ENCODE measurements at places on chromosomes 2 and 18.
A peak's percentile ranks its signal among the peaks of the same experiment; 100 is the strongest.

GRCh38 chr2:231373184-231373583, 22.3 kb upstream of the B3GNT7 start:
- no peaks in the 10 kb centered on the region for H3K27me3 ChIP-seq
- peaks cover 10% of the 10 kb centered on the region for H3K4me1 ChIP-seq
- no peak for DNase-seq
- H3K27ac ChIP-seq = no peak overlapping the region

DNA sequence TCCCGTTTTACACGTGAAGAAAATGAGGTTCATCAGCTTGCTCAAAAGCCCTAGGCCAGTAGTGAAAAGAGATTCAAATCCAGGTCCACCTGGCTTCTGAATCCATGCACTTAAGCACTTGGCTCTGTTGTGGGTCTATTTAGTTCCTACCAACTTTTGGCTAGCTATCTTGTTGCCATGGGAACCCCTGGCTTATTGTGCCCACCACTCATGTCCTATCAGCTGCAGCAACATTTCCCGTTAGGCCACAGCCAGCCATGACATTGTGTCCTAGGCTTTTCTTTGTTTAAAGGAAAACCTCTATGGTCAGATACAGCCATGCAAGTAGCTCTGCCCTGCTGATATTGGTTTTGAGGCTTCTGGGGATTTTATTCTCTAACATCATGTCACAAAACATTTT, 49.8 kb downstream of the PLEK start:
- no peaks in the 10 kb centered on the region for H3K36me3 ChIP-seq
- no peaks in the 10 kb centered on the region for H3K27me3 ChIP-seq
- no peak for DNase-seq
- no peak overlapping the region for H3K4me3 ChIP-seq
- H3K27ac ChIP-seq = no peak overlapping the region

DNA sequence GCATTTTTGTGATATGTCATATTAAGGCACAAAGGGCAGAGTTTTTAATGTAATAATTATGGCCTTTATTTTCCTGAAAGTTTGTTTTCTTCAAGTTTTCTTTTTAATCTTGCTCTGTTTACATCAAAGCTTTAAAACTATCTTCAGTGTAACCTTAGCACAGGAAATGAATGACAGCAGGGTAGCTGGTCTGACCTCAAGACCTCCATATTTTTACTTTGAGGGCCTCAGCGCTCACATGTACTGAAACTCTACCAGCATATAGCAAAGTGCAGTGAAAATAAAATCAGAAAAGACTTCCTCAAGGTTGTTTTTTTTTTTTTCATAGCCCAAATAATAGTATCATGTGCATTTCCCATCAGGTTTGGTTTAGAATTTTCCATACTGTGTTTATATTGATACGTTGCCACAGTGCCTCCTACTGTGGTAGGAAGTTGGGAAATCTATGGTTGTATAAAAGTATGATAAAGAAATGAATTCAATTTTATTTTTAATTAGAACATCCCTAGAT, 163.4 kb downstream of the UBE2E3 start:
- no peak for DNase-seq
- H3K4me1 ChIP-seq = no peaks in the 10 kb centered on the region
- no peaks in the 10 kb centered on the region for H3K27me3 ChIP-seq
- H3K27ac ChIP-seq = no peak overlapping the region
- no peaks in the 10 kb centered on the region for H3K36me3 ChIP-seq

DNA sequence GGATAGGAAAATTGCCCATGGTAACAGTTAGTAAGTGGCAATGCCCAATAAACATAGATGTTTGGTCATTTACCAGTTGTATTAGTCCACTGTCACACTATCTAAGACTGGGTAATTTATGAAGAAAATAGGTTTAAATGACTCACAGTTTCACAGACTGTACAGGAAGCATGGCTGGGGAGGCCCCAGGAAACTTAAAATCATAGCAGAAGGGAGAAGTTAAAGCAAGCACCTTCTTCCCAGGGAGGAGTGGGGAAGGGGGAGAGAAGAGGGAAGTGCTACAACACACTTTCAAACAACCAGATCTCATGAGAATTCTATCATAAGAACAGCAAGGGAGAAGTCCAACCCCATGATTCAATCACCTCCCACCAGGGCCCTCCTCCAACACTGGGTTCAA, 23.4 kb downstream of the NR4A2 start:
- DNase-seq = no peak
- no peaks in the 10 kb centered on the region for H3K36me3 ChIP-seq
- no peak overlapping the region for H3K4me3 ChIP-seq
- peaks cover 4% of the 10 kb centered on the region for H3K27me3 ChIP-seq

- no peak overlapping the region for H3K4me3 ChIP-seq
- H3K27ac ChIP-seq = peak overlapping the region; percentile 91
Measured at GRCh38 chr18:75218065-75218923, 7.7 kb downstream of the TSHZ1 start.

- no peaks in the 10 kb centered on the region for H3K27me3 ChIP-seq
- no peak for DNase-seq
- no peak overlapping the region for H3K27ac ChIP-seq
Measured at GRCh38 chr2:208978946-208979345, 444.9 kb upstream of the MAP2 start.

- H3K4me1 ChIP-seq = no peaks in the 10 kb centered on the region
- no peak overlapping the region for H3K27ac ChIP-seq
- DNase-seq = no peak
- no peak overlapping the region for H3K4me3 ChIP-seq
Measured at GRCh38 chr2:164793529-164793928, 48.1 kb downstream of the COBLL1 start.

DNA sequence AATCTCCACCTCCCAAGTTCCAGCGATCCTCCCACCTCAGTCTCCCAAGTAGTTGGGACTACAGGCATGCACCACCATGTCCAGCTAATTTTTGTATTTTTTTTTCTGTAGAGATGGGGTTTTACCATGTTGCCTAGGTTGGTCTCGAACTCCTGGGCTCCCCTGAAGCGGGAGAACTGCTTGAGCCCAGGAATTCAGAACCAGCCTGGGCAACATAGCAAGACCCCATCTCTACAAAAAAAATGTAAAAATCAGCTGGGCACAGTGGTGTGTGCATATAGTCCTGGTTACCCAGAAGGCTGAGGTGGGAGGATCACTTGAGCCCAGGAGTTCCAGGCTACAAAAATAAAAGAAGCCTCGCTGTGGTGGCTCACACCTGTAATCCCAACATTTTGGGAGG, 12.0 kb upstream of the ZNF532 start:
- H3K27ac ChIP-seq = no peak overlapping the region
- no peaks in the 10 kb centered on the region for H3K36me3 ChIP-seq
- DNase-seq = no peak
- H3K4me1 ChIP-seq = no peaks in the 10 kb centered on the region

DNA sequence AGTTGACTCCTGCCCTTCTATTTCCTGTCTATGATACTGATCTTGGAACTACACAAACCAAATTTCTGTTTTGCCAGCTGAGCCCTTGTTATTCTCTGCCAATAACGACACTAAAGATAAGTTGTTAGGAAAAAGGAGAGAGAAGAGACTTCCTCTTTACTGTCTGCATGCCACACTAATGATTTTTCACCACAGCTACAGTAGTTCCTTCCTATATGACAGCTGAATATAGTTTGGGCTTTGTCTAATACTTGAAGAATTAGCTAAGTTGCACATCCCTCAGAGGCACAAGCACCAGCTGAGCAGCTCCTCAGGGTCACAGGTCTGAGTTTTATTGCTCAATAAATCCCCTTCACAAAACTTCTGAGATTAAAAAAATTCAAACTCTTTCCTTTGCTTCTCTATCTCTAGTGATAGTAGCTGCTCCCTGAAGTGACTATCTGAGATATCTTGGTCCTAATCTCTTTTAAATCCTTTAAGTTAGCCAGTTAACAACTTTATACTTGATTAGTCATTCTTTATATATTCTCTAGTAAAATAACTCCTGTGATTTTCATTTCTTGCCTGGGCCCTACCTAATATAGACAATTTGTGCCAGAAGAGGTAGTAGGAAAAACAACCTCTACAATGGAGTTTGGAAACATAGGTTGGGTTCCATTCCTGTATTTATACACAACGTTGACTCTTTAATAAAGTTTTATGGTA, 253.0 kb upstream of the CNTNAP5 start:
- no peaks in the 10 kb centered on the region for H3K36me3 ChIP-seq
- H3K27ac ChIP-seq = no peak overlapping the region
- H3K4me3 ChIP-seq = no peak overlapping the region
- DNase-seq = no peak

- peaks cover 100% of the 10 kb centered on the region for H3K27me3 ChIP-seq
- no peaks in the 10 kb centered on the region for H3K36me3 ChIP-seq
- no peak overlapping the region for H3K4me3 ChIP-seq
- DNase-seq = no peak
Measured at GRCh38 chr2:70897203-70897976, 38.3 kb upstream of the ATP6V1B1 start.

DNA sequence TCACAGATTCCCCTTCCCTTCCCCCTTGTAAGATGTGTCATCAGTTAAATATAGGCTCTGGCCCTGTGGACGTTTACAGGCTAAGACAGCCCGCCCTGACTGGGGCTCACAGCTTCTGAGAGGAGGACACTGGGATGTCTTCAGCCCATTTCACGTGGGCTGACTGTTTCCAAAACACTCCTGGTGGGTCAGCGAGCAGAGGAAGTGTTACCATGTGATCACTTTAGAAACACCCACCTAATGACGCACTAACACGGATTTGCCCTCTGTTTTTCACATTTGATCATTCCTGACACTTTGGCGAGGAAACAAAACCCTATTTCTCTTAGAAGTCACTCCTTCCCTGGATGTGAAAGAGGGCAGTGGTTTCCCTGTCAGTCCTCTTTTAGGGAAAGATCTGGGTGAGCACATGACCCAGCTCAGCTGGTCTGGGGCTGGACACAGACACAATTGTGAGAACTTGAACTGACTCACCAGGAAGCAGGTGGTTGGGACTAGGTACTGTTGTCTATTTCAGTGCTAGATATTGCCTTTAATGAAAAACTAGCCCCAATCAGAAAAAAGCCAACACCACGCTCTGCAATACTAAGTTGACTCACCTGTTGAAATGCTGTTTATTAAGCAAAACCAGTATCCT, 38.8 kb downstream of the BMP10 start:
- H3K4me3 ChIP-seq = no peak overlapping the region
- H3K27me3 ChIP-seq = no peaks in the 10 kb centered on the region
- H3K4me1 ChIP-seq = peaks cover 21% of the 10 kb centered on the region
- no peaks in the 10 kb centered on the region for H3K36me3 ChIP-seq
- peak overlapping the region; percentile 77 for H3K27ac ChIP-seq

- DNase-seq = no peak
- H3K36me3 ChIP-seq = no peaks in the 10 kb centered on the region
- no peaks in the 10 kb centered on the region for H3K4me1 ChIP-seq
- H3K27me3 ChIP-seq = no peaks in the 10 kb centered on the region
- no peak overlapping the region for H3K27ac ChIP-seq
Measured at GRCh38 chr2:181235683-181236459, 221.3 kb upstream of the ITGA4 start.

- no peak overlapping the region for H3K27ac ChIP-seq
- no peak overlapping the region for H3K4me3 ChIP-seq
- H3K36me3 ChIP-seq = no peaks in the 10 kb centered on the region
- no peak for DNase-seq
- H3K4me1 ChIP-seq = no peaks in the 10 kb centered on the region
Measured at GRCh38 chr2:232937278-232937906, 67.3 kb downstream of the SNORC start.

DNA sequence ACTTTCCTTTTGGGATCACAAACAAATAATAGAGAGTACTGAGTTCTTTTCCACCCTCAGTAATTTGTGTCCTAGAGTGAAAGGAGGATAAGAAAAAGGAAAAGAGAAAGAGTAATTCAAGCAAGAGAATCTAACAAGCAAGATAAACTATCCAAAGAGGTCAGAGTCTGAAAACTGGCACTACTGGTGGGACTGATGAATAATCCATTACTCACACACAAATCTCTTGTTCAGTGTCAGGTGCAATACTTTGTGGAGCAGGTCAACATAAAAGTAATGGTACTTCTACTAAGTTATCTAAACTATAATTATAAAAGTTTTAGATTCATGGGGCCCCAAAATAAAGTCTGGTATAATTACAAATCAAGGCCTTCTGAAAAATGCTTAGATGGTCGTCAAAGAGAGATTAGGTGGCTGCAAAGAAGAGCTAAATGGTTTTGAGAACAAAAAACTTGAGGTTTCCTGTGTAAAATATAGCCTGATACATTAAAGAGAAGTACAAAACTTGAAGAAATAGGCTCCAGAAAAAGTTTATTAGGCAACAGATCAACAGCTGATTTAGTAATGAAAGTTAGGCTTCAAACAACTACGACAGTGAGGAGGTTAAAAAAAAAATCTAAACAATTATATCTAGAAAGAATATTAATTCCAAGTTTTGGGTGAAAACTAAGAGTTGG, 109.4 kb downstream of the BAZ2B start:
- H3K27ac ChIP-seq = no peak overlapping the region
- H3K36me3 ChIP-seq = no peaks in the 10 kb centered on the region
- peaks cover 5% of the 10 kb centered on the region for H3K4me1 ChIP-seq
- no peaks in the 10 kb centered on the region for H3K27me3 ChIP-seq
- no peak overlapping the region for H3K4me3 ChIP-seq

DNA sequence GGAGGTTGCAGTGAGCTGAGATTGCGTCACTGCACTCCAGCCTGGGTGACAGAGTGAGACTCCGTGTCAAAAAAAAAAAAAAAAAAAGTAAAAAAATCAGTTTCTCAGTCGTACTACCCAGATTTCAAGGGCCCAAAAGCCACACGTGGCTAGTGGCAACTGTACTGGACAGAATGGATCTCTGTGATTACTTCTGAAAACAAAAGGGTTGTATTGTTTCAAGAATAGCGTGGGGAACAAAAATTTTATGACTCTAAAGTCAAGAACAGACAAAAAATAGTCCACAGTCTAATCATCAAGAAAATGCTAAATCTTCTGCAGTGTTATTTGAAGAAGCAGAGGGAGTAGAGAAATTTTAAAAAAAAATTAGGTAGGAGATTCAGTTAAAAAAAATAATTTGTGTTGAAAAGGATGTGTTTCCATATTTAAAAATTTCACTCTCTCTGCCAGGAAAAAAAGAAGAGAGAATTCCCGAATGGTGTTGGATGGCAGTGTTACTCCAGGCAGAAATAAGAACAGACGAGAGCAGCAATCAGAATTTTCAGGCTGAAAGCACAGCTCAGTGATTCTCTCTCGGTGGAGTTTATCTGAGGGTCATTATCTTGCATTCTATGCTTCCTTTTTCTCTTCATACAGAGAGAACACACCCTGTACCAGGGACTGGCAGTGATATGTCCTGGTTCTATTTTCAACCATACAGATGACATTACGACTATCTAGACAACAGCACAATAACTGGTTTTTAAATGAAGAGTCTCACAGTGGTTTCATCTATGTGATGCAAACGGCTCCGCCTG, 61.8 kb downstream of the CABYR start:
- H3K36me3 ChIP-seq = no peaks in the 10 kb centered on the region
- no peaks in the 10 kb centered on the region for H3K4me1 ChIP-seq
- no peak overlapping the region for H3K4me3 ChIP-seq
- H3K27me3 ChIP-seq = no peaks in the 10 kb centered on the region
- no peak for DNase-seq

DNA sequence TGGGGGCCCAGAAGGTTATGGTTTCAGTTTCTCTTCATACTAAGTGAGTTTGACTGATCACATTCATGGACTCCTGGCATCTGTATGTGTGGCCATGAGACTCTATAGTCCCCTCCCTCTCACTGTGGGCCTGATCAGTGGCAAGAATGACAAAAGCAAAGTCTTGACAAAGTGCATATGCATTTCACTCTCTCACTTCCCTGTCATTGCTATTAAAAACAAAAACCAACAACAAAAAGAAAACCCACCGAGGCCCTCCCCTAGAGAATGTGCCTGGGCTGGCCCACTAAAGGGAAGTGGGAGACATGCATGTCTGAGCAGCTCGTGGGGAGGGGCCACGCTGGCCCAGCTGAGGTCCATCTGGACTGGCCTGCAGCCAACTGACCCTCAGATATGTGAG, 600.1 kb upstream of the RAB6C start:
- no peak for DNase-seq
- H3K4me3 ChIP-seq = no peak overlapping the region

All from transverse colon (tissue), 4 donors.